ENCODE measurements at places on chromosomes 11 and 22.

DNA sequence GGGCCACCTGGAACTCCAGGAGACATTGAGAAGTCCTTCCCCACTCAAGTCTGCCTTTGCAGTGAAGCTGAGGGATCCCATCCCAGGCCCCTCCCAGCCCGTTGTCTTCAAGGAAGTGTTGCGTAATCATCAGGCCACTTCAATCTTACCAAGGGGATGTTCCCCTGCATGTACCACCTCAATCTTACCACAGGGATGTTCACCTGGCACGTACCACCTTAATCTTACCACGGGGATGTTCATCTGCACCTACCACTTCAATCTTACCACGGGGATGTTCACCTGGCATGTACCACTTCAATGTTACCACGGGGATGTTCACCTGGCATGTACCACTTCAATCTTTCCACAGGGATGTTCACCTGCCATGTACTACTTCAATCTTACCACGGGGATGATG lies 108.0 kb upstream of the SYN3 start:
- DNase-seq: no peak

GRCh38 chr11:30565027-30565426 lies 21.1 kb downstream of the MPPED2 start:
- DNase-seq: no peak

DNA sequence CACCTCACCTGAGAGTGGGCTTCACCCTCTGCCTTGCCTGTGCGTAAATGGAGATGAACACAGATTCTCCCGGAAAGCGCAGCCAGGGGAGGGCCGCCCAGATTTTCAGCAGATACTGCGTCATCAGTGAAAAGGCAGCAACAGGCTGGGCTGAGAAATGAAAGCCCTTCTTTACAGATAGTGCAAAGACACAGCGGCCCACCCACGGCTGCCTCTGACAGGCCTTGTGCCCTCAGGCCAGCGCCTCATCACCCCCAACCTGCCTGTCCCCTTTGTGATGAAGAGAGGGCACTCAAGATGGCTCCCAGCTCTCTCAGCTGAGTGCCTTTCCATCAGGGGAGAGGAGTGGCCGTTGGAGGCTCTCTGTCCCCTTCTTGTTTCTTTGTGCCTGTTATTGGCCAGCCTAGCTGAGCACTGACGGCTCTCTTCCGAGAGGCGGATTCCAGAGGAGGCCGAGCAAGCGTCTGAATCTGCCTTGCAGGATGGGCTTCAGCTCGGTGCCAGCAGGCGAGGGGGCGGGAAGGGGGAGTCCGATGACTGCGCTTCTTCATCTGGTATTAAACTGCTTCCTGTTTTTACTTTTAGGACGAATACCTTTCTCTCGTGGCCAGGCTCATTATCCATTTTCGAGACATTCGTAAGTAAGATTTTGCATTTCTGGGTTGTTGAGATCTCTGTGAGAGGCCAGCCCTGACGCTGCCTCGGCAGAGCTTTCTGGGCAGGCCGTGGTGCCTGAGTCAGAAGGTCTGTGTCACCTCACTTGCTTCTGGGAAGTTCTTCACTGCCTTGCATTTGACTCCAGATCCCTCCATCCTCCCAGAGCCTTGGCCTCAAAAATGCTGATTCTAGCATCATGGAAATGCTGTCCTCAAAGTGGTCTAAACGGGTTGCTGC lies 43.7 kb downstream of the MED15 start:
- peak; percentile 48 for DNase-seq

DNA sequence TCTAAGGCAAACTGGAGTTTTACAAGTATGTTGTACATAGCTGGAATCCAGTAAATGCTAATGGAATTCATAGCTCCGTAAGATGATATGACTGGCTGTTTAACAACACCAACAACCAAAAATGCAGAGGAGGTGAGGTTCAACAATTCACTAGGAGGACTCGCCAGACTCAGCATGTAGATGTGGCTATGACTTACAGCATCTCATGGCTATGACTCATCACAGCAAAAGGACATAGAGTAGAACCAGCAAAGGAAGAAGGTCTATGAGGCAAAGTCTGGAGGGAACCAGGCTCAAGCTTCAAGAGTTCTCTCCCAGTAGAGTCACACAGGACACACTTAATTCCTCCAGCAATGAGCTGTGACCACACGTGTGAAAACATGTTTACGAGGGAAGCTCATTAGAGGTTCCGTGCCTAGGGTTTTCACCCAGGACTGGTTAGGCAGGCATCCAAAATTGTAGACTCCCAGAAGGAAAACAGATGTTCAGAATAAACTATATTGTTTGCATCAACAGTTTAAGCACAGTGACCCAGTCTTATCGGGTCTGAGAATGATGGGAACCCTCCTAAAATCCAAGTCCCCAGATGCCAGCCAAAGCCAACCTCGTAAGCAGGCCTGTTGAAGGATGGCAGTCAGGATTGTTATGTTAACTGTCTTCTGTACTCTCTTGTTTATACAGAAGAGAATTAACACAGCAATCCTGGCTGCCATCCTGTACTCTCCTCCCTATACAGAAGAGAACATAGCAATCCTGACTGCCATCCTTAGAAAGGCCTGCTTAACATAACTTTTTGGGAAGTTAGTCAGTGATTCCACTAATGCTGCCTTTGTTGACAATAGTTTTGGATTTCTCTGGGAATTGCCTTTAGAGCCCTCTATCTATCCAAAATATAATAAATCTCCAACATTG lies 116.6 kb downstream of the LARGE1 start:
- no peak for DNase-seq

GRCh38 chr11:103338621-103339484 lies 229.6 kb downstream of the DYNC2H1 start:
- DNase-seq: no peak

DNA sequence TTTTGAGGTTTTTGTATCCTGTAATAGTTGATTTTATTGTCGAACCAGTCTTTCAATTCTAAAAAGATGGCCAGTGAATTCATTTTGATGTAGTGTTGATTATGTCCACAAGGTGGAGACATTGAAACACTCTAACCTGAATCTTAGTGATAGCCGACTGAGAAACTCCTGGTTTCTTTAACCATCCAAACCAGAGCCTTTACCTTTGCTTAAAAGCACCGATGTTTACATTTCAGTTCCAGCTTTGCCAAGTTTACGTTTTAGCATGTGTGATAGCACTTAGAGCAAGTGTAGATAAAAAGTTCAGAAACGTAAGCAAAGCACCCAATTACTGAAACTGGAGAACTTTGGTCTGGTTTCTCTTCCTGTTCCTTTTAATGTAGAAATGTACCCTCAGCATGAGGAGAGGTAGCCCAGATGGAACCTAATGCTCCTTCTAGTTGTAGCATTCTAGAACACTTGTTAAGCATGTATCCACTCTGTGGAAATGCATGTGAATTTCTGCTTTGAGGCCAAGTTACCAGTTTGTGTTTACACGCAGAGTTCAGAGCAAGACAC lies 208.6 kb downstream of the DBX1 start:
- peak; percentile 54 for DNase-seq

DNA sequence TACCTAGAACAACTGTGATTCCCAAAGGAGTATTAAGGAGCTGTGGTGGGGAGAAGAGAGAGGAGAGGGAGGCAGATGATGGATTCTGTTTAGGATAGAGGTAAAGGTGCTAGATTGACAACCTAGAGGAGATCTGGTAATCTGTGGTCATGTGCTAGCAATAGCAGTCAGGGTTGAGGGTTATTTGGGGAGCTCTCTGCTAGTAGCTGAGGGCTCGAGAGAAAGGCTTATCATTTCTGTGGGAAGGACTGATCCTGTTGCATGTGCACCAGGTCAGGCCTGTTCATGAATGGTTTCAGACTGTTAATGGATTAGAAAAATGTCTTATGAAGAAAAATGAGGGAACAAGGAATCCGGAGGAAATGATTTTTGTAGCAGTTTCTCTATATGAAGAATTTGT lies 63.2 kb downstream of the MTMR3 start:
- DNase-seq: no peak

DNA sequence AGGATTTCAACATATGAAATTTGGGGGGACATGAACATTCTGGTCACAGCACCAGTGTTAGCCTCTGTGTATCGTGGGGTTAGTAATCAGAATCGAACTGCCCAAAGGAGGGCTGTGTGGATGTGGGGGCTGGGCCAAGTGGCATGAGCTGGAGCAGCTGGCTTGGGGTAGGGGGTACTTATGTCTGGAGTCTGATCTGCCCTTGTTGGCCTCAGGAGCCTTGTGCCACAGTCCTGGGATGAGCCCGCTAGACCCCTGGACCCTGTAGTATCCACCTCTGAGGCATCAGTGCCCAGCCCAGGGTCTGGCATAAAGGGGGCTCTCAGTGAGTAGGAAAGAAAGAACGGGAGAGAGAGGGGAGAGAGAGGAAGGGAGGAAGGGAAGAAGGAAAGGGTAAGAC lies 67.3 kb downstream of the LRRC32 start:
- DNase-seq: no peak

DNA sequence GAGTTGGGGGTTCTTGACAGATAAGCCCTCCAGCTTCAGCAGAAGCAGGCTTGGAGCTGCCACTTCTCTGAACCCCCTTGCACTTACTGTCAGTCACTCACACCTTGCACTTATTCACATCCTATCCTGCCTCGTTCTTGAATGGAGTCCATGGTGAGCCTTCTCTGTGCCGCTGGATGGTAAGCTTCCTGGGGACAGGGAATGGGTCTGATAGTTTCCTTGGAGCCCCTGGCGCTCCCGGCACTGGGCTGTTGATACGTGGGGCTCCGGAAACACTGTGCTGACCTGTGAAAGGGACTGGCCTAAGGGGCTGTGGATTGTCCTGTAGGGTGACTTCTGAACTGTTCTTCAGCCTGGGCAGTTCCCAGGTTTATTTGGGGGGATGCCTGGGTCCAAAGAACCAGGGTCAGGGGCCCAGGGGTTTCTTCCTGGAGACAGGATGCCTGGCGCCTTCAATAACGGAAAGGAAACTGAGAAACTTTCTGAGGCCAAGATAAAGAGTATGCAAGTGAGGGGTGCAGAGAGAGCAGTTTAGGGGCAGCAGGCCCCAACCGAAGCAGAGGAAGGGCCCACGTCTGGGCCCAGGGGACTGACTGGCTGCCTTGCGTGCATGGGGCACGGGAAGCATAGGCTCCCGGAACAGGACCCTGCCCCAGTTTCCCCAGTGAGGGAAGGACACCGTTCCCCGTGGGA lies 709 bp upstream of the ST3GAL4 start:
- peak; percentile 51 for DNase-seq

DNA sequence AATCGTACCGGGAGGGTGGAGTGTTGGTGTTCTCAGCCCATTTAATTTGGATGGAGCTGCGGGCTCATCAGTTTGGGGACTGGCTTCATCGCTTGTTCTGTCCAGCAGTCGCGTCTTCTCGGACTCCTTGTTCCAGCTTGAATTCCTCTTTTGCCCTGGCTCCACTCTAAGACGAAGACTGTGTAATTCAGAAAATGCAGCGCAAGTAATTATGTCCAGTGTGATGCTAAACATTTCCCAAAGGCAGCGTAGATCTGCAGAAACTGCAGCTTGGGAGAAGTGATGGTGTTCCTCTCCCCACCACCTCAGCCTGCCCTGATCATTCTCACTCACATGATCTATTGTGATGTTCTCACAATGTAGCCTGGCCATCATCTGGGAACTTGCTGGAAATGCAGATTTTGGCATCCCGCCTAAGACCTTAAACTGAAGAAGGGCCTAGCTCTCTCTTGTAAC lies 666 bp downstream of the SLC25A18 start:
- DNase-seq: no peak

All from retina (tissue), 1 donor.